ENCODE measurements at places on chromosomes 12 and 14. TPM values are rescaled to one million over a fixed set of nuclear protein-coding genes. Genes with fewer than 3 reads are reported as not detected.

GRCh38 chr14:100443603-100444002 lies 120.5 kb downstream of the SLC25A47 start:
- DNase-seq: no peak

GRCh38 chr12:131897276-131897675 lies 2.9 kb downstream of the ULK1 start:
- no peak for DNase-seq

- DNase-seq: peak; percentile 43
Measured at GRCh38 chr14:55094292-55095157, 34.5 kb upstream of the LGALS3 start.

GRCh38 chr14:27392153-27392552 lies 794.3 kb upstream of the NOVA1 start:
- peak; percentile 6 for DNase-seq

GRCh38 chr14:97077687-97078086 lies 280.5 kb downstream of the VRK1 start:
- DNase-seq: no peak

DNA sequence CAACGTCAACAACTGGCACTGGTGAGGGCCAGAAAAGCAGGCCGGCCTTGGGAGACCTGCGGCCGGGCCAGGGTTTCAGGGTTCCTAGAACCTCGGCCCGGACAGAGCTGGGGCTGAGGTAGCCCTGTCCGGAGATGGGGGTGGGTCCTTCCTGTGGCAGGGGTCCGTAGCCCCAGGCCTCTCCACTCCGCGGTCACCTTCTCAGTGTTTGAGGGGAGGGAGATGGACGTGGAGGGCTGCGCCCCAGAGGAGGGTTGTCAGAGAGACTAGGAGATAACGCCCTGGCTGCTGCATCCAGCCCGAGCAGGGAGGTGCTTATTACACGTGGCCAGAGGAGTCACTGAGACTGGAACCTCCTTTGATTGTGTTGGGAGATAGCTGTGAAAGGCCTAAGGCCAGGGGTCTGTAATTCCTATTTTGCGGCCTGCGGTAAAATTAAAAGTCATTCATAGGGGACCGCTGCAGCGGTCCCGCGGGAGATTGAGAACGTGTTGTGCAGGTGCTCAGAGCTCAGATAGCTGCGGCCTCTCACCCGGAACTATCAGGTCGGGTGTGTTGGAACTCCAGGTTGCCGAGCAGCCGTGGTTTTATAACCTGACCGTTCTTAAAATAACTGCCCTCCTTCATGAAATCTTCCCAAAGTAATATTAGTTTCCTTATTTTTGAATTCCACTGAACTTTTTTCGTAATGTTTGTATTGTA lies 507 bp downstream of the AHSA1 start:
- no peak for DNase-seq

- no peak for DNase-seq
Measured at GRCh38 chr12:32303174-32303549, 96.2 kb upstream of the FGD4 start.

The NDRG2 gene
- 1.3 TPM for total RNA-seq

The GLIPR1L1 gene
- total RNA-seq: not detected

The SUDS3 gene
- 21.0 TPM for total RNA-seq

The OR6C2 gene
- total RNA-seq: not detected

The ASCL1 gene
- total RNA-seq: not detected

The PCNX4 gene
- total RNA-seq: 65.4 TPM

The ACOT2 gene
- total RNA-seq: 39.0 TPM

The IL22 gene
- total RNA-seq: not detected

All from H4 (cell line).